ENCODE measurements at places on chromosomes 4 and X. TPM values are rescaled to one million over a fixed set of nuclear protein-coding genes. Genes with fewer than 3 reads are reported as not detected.

DNA sequence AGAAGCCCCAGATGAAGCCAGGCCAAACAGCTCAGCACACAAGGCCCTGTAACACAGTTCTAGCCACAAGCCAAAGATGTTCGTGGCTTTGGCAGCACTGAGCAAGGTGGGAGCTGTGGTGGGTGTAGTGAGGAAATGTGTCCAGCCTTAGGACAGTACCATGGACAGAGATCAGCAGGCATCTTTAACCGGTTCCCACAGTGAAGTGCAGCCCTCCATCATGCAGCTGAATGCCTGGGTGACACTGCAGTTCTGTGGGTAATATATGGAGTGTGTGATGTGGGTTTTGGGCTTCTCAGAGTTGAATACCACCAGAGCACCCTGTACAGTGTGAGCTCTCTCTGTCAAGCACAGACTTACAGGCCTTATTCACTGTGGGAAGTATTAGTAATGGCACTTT, 6.0 kb upstream of the NEXMIF start:
- DNase-seq, result no peak

DNA sequence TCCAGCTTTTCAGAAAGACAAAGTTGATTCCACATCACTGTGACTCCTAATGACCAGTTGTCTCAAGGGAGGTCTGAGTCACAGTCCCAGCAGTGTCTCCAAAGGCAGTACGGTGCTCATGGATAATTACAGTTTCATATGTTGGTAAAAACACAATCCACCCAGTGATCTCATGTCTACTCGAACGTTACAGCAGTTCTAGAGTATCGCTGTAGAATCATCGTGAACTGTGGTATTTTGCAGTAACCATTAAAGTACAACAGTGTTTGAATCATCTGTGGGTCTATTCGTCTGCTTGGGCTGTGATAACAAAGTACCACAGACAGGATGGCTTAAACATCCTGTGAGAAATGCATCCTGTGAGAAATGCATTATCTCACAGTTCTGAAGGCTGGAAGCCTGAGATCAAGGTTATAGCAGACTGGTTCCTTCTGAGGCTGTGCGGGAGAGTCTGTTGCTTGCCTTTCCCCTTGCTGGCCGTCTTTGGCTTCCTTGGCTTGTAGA, 121.1 kb upstream of the SORBS2 start:
- no peak for DNase-seq

DNA sequence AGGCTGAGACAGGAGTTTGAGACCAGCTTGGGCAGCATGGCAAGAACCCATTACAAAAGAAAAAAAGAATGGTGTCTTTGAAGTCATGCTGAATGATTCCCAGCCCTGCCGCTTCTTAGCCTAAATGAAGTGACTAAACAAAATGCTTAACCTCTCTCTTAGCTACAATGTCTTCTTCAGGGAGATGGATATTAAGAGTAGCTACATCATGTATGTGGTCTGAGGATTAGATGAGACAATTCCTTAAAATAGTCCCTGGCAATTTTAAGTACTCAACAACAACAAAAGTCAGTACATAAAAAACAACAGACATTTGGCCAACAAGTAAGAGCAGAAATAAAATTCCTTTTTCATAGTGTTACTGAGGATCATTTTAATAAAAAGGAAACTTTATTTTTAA, 64.3 kb upstream of the COX18 start:
- no peak for DNase-seq

- peak; percentile 34 for DNase-seq
Measured at GRCh38 chrX:74449322-74449936, 28.1 kb downstream of the SLC16A2 start.

- DNase-seq, result no peak
Measured at GRCh38 chr4:183783306-183783705, 121.8 kb upstream of the STOX2 start.

The TMEM150C gene
- total RNA-seq, result 0.98 TPM

All from Calu3 (cell line).